HCT116 (cell line): ENCODE measurements at places on chromosomes 3 and 15. TPM values are rescaled to one million over a fixed set of nuclear protein-coding genes. Genes with fewer than 3 reads are reported as not detected.

XXYLT1 gene
- total RNA-seq: 10.9 TPM

DNA sequence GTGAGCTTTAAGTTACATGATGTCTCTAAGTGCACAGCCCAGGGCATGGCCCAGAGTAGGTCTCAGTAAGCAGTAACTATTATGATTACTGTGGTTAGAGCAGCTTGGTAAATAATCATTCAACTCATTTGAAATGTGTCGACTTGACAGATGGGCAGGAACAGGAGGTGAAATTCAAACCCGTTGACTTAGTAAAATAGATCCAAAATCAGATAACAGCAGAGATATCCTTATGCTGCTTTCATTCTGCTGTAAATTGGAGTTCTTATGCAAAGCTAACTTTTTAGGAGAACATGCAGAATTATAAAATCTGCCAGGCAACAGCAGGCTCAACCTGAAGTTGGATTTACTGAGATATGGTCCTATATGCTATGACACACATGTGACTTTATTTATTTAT lies 118.7 kb upstream of the KLHL25 start:
- no peak for DNase-seq

- no peak for DNase-seq
Observed at GRCh38 chr3:190486908-190487607, 26.8 kb upstream of the IL1RAP start.

DNA sequence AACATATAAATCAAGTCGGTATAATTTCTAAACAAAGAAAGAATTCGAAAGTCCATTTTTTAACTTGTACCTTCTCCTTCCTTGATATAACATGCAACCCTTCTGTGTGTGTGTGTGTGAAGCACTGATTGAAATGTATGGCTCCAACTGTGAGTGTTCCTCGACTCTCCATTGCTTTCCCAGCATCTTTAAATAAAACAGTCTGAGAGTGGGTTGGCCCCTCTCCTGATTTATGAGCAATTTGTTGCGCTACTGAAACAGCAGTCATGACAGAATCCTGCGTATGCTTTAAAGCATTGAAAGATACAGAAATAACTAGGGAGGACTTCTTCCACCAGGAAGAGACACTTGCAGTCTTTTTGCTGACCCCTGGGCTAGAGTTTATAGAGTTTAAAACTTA lies 340.0 kb upstream of the SATB1 start:
- no peak for DNase-seq

GRCh38 chr15:77516076-77516475 lies 95.4 kb downstream of the HMG20A start:
- no peak for DNase-seq

- DNase-seq: no peak
Observed at GRCh38 chr3:24197809-24198208, 252.7 kb downstream of the NR1D2 start.

GRCh38 chr15:50116477-50116876 lies 2.6 kb downstream of the ATP8B4 start:
- peak; percentile 34 for DNase-seq

- DNase-seq: no peak
Observed at GRCh38 chr3:125032100-125032643, 23.6 kb downstream of the HEG1 start.

- no peak for DNase-seq
Observed at GRCh38 chr15:40240619-40241221, 1.9 kb downstream of the PAK6 start.

GRCh38 chr3:155528579-155528978 lies 216.3 kb downstream of the PLCH1 start:
- no peak for DNase-seq

GRCh38 chr15:99125061-99125891 lies 20.4 kb downstream of the SYNM start:
- DNase-seq: no peak

LDHAL6B gene
- total RNA-seq: not detected

DNA sequence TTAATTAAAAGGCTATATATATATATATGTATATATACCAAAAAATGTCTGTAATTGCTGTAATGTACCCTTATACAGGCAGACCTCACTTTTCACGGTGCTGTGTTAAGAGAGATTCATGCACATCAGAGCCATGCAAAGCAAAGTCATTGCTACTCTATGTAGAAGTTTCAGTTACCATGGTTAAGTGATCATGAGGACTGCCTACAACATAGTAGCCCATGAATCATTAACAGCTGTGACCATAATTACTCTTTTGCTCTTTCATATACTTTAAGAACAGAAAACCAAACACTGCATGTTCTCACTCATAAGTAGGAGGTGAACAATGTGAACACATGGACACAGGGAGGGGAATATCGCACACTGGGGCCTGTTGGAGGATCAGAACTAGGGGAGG lies 225.3 kb upstream of the EPHA3 start:
- no peak for DNase-seq

DNA sequence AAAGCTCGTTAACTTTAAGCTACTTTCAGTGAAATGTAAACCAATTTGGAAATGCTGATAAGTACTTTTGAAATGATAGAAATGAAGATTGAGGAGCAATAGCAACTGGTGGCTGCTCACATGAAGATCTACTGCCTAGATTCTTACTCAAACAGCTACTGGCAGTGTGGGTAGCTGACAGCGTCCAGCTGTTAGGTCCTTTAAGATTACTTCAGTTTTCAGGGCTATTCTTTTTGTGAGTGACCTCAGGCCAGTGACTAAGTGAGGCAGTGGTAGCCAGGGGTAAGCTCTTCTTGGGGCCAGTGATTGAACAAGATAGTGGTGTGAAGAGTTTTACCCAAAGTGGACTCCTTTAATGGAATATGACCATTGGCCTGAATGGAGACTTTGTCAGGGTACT lies 41.3 kb downstream of the NECTIN3 start:
- DNase-seq: no peak

DNA sequence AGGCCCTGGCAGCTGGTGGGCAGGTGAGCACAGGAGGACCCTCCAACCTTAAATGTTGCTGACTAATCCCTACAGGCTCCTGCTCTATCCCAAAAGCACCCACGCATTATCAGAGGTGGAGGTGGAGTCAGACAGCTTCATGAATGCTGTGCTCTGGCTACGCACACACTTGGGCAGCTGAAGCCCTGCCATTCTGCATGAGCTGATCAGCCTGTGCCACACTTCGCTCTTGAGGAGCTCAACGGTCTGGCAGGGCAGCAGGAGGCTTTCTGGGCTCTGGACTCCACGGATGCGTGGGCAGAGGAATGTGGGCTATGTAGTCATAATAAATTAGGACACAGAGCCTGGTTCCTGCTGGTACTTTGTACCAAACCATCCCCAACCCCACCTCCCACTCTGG lies 6.1 kb downstream of the MST1 start:
- DNase-seq: no peak

PRR20G gene
- total RNA-seq: 0.30 TPM

BHLHE40 gene
- 81.6 TPM for total RNA-seq

REC114 gene
- total RNA-seq: not detected

- DNase-seq: no peak
Observed at GRCh38 chr15:39110336-39110735, 470.5 kb upstream of the THBS1 start.

- no peak for DNase-seq
Observed at GRCh38 chr3:94020293-94020692, 8.1 kb downstream of the STX19 start.

- no peak for DNase-seq
Observed at GRCh38 chr3:190492129-190492528, 21.8 kb upstream of the IL1RAP start.

ZNF710 gene
- 10.0 TPM for total RNA-seq

DNA sequence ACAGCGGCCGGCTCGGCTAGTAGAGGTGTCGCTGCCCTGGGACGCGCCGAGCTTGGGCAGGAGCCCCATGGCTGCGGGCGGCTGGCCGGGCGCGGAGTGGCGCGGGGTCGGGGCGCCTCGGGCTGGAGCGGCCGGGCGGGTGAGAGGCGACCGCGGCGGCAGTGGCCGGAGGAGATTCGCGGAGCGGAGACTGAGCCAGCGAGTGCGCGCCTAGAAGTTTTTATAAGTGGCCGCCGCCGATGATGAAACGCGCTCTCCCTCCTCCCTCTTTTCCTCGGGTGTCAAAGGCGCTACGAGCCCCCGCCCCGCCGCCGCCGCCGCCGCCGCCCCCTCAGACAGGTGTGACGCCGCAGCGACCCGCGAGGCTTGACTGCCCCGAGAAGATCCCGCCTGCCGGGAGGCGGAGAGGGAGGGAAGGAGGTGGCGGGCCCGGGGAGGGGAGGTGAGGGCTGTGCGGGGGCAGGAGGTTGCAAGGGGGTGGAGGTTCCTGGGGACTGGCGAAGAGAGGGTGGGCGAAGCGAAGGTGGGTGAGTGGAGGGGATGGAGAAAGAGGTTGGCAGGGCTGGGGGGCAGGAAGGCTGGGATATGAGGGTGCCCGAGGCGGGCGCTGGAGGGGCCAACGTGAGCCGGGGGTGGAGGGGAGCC lies at the start of gene SLCO2A1:
Gene SLCO2A1, minus strand, starts transcription at position 192 of the 645 bp plus-strand sequence. Its CDS starts 123 bp downstream, at position 69.
- DNase-seq: no peak

- DNase-seq: no peak
Observed at GRCh38 chr3:31226346-31226745, 306.4 kb upstream of the STT3B start.

DNA sequence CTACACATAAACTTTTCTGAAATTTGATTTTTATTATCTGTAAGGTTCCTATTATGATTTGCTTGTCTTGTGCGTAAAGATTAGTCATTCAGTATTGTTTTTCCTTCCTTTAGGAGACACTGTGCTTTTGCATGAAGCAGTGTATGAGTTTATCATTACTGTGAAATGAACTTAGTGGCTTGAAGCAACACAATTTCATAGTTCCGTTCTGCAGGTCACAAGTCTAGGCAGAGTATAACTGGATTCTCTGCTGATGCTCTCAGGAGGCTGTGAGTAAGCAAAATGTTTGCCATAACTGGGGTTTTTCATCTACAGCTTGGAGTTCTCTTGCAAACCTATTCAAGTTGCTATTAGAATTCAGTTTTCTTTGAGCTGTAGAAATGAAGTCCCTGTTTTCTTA lies 1136.1 kb downstream of the OTOL1 start:
- DNase-seq: no peak

GRCh38 chr15:78241017-78241416 lies 6.7 kb upstream of the ACSBG1 start:
- DNase-seq: peak; percentile 63

GRCh38 chr15:57861815-57862586 lies 155.5 kb downstream of the POLR2M start:
- no peak for DNase-seq

DNA sequence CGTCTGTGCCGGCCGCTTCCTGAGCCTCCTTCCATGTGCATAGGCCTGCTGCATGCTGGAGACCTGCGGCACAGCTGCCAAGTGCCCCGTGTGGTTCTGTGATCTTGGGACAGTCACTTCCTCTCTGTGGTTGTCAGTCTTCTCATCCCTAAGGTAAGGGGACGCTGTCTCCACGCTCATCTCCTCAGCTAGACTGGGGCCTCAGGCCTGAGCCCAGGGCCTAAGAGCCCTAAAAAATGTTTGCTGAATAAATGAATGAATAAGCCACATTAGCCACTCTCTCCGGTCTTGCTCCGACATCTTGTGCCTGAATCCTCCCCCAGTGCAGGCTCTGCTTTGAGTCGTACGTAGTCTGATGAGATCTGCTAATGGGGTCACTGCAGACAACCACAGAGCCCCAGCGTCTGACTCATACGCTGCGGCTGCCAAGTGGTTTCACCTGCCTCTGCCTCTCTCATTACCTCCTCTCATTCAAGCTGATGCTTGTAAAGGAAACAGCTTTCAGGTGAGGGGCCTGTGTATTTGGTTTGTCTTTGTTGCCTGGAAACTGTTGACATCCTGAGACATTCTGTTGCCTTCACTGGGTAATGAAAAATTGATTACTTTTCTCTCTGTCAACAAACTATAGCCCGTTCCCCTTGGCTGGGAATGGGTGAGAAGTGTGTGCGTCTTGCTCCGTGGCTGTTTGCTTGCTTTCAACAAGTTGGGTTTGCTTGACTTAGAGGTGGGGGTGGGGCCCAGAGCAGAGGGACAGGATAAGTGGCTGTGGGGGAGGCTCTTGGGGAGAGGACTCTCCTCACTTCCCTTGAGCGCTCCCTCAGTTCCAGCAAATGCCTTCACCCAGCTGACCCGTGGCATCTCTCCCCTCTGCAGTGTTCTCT lies 15.9 kb downstream of the RPLP1 start:
- DNase-seq: no peak

DNA sequence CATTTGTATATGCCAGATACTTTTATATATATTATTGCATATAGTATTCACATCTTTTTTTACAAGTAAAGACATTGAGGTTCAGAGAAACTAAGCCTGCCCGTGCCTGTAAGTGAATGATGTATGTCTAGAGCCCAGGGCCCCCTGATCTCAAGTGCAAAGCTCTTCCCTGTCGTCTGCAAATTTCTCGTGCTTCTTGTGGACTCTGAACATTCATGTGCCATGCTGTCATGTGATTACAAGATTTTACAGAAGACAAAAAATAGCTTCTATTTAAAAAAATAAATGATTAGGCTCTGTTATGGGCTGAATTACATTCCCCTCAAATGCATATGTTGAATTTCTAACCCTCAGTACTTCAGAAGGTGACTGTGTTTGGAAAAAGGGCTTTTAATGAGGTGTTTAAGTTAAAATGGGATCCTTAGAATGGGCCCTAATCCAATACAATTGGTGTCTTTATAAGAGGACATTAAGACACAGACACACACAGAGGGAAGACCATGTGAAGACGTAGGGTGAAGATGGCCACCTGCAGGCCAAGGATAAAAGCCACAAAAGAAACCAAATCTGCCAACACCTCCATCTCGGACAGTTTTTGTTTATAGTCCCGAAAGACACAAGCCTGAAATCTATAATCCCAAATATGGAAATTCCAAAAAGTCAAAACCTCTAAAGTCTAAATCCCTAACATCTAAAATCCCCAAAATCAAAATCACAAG lies 3.9 kb upstream of the MASP1 start:
- no peak for DNase-seq

- DNase-seq: no peak
Observed at GRCh38 chr3:63508771-63509170, 143.7 kb upstream of the SNTN start.

DNA sequence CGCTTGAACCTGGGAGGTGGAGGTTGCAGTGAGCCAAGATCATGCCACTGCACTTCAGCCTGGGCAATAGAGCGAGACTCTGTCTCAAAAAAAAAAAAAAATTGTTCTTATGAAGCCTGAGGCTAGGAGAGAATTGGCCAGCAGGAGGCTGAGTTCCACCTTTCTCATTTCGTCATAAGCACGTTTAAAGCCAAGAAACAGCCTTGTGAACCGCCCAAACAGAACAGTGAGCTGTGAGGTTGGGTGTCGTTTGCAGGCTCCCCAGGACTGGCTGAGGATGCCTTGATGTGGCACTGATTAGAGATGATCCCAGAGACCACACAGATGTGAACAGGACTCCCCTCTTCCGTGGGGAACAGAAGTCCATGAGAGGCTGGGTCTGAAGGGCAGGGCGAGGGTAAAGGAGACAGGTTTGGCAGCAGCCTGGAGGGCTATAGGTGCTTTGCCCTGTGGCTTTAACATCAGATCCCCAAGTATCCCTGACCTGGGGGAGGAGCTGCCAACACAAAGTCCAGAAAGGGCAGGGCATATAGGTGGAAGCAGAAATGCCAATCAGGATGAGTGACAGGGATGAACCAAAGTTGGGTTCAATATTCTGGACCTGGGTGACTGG lies 52.9 kb downstream of the CLEC3B start:
- peak; percentile 59 for DNase-seq

- no peak for DNase-seq
Observed at GRCh38 chr3:160617636-160618035, 52.3 kb upstream of the KPNA4 start.
